Dermis lymphatic vessel endothelial cell (primary cell): ENCODE measurements at places on chromosomes 7 and 10. TPM values are rescaled to one million over a fixed set of nuclear protein-coding genes. Genes with fewer than 3 reads are reported as not detected.

OR2A2 gene
- not detected in 2 replicates for total RNA-seq

CXCL12 gene
- 1.4 and 1.6 TPM in 2 replicates for total RNA-seq

HNRNPF gene
- 179 and 190 TPM in 2 replicates for total RNA-seq

TUBAL3 gene
- total RNA-seq, result not detected in 2 replicates

WNT8B gene
- not detected in 2 replicates for total RNA-seq

GLI3 gene
- under 0.01 TPM in 2 replicates for total RNA-seq
